C1 segment of cervical spinal cord (tissue), 14 donors: ENCODE measurements at places on chromosomes 11 and 22.

GRCh38 chr22:42964994-42965699, 49.8 kb downstream of the PACSIN2 start:
- DNase-seq: no peak

DNA sequence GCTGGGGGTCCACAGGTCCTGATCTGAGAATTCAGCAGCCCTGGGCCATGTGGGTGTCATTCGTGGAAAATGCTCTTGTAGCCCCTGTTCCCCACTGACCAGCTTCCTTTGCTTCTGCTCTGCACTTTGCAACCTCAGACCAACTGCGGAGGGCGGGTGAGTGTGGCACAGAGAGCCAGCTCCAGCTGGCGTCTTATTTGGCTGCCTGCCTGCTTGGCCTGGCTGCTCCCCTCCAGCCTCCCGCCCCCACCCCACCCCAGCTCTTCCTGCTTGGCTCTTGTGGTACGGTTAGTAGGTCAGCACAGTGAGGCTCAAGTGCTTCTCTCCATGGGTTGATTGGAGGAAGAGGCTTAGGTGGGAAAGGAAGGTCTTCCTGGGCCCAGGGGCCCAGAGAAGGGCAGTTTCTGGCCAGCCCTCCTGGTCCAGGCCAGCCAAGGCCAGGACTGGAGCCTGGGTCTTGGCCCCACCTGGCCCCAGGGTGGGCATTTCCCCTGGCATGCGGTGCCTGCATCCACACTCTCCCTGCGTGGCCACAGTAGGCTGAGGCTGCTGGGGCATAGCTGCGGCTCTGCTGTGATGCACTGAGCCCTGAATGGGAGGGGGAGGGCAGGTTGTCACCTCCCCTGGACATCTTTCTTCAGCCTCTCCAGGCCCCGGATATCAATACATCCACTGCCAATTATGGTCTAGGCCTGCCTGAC, 26.5 kb downstream of the MYO7A start:
- DNase-seq: peak; percentile 51

DNA sequence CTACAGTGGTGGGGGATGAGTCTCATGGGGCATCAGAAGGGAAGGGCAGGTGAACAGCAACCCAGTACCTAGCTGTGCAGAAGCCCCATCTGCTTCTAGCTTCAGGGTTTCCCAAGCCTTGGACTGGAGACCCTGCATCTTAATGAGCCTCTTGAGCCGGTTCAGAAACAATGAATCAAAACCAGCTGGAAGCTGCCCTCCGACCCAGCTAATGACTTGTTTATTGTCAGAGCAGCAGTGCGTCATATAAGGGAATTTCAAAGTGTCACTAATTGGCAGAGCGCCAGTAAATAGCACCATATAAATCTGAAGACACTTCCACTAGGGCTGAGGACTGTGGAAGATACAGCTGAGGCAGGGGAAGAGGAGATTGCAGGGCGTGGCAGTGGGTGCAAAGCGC, 57.5 kb downstream of the RPUSD4 start:
- no peak for DNase-seq

DNA sequence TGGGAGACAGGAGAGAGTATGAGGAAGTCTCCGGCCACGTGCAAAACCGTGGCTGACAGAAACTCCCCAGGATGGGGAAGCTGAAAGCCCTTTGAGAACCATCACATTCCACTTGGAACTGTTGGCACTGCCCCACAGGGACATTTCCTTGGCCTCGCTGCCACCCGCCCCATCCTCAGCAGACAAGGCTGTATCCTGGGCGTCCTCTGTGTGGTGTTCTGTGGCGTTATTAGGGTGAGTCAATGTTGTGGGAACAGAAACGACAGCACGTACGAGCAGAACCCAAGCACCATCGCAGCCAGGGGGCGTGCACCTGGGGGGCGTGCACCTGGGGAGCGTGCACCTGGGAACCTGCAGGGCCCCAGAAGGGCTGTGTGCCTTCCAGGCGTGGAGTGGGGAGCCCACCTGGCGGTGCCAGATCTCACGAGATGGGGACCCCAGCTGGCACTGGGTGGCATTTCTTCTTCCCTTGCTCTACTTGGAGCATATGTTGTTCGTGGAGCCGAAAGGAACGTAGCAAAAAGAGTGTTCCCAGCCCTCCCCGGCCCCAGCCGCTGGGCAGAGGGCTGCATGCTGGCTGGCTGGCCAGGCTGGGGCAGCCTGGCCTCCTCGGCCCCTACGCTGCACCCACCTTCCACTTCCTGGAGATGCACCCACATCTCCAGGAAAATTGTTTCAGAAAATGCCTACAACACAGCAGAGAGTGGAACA, 35.4 kb downstream of the NFAM1 start:
- DNase-seq: peak; percentile 6

DNA sequence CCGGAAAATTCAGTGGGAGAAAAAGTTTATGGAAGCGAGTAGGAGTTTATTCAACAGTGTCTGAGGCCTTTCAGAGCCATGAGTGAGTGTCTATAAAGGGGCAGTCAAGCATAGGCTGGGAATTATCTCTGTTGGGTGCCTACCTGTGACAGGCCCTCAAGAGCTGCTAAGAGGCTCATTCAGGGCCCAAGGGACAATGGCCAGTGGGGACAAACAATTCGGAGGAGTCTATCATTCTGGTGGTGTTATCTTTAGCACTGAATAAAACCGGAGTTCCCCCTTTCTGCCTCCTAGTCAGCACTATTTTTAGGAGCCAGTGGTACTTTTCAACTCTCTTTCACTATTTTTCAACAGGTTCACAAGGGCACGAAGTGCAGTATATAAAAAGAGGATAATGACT, 89.5 kb upstream of the HTATIP2 start:
- no peak for DNase-seq

DNA sequence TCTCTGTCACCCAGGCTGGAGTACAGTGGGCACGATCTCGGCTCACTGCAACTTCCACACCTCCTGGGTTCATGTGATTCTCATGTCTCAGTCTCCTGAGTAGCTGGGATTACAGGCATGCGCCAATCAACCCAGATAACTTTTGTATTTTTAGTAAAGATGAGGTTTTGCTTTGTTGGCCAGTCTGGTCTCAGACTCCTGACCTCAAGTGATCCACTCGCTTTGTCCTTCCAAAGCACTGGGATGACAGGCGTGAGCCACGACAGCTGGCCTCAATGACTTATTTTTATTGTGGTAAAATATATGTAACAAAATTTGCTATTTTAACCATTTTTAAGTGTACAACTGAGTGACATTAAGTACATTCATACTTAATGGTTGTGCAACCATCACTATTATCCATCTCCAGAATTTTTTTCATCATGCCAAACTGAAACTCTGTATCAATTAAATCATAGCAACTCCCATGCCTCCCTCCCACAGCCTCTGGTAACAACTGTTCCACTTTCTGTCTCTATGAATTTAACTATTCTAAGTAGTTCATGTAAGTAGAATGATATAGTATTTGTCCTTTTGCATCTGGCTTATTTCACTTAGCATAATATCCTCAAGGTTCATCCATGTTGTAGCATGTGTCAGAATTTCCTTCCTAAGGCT, 50.7 kb upstream of the CWF19L2 start:
- DNase-seq: no peak
